ENCODE measurements at places on chromosomes 2 and 18.

DNA sequence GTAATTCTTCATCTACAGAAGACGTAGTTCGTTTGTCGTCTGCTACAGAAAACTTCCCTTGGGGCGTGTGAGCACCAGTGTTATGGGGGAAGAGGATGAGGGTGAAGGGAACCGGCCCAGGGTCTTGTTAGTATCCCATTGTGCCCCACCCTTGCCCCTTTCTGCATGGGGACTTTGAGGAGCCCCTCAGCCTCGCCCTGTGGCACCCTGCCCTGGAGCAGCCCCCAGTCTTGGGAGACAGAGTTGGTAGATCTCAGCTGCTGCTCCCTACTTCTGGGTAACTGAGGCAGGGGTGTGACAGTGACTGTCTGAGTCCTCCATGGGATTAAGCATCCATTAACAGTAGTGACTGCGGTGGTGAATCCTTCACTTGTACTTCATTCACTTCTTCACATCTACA is 50.1 kb downstream of the RNF144A start:
- DNase-seq, result no peak

DNA sequence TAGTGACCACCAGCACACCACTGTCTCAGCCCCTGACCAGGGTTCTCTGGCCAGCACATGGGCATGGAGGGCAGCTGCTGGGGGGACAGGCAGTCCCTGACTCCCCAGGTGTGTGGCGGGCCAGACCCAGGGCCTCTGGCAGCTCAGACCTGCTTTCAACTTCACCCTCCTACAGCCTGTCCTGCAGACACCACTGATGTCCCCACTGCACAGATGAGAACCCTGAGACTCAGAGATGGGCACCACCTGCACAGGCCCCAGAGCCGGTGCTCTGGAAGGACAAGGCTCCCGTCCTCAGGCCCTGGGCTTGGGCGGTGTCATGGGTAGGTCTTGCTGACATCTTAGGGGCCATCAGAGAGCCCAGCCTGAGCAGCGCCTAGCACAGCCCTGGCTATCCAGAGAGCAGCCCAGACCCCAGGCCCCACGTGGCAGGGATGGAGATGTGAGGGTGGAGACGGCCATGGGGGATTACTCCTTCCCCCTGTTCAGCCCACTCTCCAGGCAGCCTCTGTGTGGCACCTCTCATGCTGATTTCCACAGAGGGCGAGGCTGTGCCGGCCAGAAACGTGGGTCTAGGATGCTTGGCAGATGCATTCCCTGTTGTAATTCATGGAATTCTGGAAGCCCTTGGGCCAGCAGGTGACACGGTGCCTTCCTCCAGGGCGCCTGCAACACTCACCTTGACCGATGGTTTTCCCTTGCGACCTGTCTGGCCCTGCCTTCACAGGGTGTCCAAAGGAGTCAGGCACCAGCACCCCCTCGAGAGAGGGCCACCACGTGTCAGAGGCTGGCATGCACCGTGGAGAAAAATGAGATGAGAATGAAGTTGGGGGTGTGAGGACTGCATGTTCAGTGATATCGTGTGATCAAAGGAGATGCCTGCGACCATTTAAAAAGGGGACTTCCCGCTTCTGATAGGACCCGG is 61.2 kb upstream of the GLI2 start:
- DNase-seq, result no peak

DNA sequence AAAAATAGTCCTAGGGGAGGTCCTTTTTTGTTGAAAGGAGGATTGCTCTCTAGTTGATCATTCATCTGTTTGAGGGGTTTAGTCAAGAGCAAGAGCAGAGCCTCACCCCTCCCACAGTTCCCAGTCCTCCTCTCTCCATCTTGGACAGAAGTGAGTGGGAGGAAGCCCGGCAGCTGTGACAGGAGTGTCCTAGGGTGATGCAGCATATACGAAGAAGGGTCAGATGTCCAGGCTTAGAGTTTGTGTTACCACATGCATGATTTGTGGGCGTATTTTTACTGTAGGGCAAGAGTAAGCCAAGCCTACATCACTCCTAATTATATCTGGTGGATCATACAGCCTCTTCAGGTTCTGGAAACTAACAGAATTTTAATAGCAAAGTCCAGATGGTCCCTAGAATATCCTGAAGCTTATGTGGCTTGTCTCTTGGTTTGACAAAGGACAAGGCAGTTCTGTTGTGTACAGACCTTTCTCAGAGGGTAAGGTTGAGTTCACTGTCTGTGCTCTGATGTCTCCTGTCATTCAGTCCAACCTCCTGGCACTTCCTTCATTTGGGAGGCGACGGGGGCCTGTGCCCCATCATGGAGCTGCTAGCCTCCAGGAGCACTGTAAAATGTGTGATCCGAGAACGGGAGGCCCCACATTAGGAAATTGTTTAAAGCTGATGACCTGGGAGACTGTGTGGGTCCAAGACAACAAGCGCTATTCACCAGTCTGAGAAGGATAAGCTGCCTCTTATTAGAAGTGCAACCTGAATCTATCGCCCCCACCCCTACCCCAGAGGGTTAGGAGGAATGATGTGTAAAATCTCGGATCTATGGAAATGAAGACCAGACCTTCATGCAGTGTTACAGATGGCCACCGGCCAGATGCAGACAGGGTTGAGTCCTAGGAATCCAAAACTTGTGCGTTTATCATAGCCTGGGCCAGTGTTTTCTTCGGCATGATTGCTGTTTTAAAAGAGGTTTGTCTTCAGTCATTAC is 6.9 kb downstream of the CEP68 start:
- no peak for DNase-seq

GRCh38 chr2:216388046-216388884 is 16.0 kb upstream of the MARCHF4 start:
- no peak for DNase-seq

GRCh38 chr2:8289111-8289510 is 392.7 kb upstream of the ID2 start:
- no peak for DNase-seq

- DNase-seq, result no peak
These were observed 62.9 kb downstream of the POMC start for GRCh38 chr2:25105336-25106085.

- no peak for DNase-seq
These were observed 73.1 kb downstream of the RAB3GAP1 start for GRCh38 chr2:135124924-135125886.

DNA sequence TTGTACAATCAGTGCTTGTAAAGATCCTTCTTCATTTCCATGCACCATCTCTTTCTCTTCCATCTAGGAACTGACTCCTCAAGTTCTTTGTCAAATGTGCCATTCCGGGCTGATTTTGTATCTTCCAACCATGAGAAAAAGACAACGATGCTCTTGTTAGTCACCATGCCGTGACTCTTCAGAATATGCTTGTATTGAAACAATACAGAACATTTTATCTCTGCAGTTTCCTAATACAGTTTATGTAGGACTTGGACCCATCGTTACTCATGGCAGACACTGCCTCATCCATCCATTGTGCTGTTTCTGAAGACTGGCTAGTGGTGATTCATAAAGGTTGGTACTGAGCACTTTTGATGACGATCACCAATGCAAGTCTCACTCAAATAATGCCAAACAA is 283.2 kb downstream of the KCNS3 start:
- no peak for DNase-seq

- DNase-seq, result peak; percentile 35
These were observed 6.5 kb downstream of the MAP4K4 start for GRCh38 chr2:101704046-101704466.

DNA sequence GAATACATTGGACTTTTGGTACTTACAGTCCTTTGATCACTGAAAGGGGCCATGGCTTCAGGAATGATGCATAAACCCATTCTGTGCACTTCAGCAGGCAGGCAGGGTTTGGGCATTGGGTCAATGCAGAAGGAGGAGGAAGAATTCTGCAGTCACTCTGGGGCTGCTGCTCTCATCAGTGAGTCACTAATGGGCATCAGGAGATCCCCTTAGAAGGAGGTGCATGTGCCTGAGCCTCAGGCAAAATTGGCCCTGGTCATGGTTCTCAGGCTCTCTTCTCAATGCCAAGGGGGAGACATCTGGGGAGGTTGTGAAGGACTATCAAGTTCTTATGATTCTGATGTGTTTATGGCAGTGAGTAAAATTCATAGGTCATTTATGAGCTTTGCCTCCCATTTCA is 52.0 kb upstream of the TNP1 start:
- no peak for DNase-seq
